ENCODE measurements at places on chromosomes 13 and 19. TPM values are rescaled to one million over a fixed set of nuclear protein-coding genes. Genes with fewer than 3 reads are reported as not detected.

The TGFBR3L gene
- polyA plus RNA-seq, result not detected

The ZNF536 gene
- polyA plus RNA-seq, result 0.07 TPM

The ATP8A2 gene
- polyA plus RNA-seq, result 0.11 TPM

The ZSWIM9 gene
- 7.8 TPM for polyA plus RNA-seq

The CGB8 gene
- not detected for polyA plus RNA-seq
